Amniotic epithelial cell (primary cell): ENCODE measurements at places on chromosomes 16 and 17.
A peak's percentile ranks its signal among the peaks of the same experiment; 100 is the strongest.

- no peak for DNase-seq
These were observed 16.8 kb downstream of the LASP1 start for GRCh38 chr17:38886643-38887010.

DNA sequence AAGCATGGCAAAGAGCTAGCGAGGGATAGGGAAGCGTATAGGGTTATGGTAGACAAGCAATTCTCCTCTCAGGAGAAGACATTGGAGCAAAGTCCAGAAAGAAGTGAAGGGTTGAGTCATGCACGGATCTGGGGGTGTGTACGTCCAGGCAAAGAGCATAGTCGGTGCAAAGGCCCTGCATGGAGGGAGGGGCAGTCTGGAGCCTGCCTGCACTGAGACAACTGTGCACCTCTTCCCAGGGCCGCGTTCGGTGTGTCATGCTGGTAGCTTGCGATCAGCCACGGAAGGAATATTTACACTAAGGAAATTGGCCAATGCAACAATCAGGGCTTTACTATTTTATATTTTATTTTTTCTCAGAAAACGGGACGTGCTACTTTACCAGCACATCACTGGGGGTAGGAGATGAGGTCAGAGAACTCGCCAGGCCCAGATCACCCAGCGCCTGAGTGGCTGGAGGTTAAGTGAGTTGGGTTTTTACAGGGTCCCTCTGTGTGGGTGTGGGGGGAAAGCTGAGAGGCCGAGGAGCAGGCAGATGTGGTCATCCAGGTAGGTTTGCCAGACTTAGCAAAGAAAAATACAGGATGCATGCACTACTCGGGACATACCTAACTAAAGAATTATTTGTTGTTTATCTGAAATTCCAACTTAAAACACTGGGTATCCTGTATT, 6.7 kb upstream of the B9D1 start:
- DNase-seq, result no peak

DNA sequence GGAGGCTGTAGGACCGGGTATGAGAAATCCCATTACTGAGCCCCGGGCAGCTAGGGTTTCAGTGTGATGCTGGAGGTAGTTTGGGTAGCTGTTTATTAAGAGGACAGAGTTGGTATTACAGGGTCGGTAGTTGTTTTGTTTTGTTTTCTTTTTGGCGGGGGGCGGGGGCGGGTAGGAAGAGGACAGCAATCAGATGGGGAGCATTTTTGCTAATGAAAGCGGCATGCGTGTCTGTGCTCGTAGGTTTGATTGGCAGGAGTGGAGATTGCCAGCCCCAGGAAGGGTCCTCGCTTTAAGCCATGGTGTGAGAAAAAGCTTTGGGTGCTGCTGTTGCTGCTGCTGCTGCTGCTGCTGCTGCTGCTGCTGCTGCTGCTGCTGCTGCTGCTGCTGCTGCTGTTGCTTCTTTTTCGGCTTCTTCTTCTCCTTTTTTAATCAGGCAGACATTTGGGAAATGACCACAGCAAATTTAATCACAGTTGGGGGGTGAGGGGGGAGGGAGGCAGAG, 498.5 kb upstream of the ZFHX3 start:
- no peak for DNase-seq

DNA sequence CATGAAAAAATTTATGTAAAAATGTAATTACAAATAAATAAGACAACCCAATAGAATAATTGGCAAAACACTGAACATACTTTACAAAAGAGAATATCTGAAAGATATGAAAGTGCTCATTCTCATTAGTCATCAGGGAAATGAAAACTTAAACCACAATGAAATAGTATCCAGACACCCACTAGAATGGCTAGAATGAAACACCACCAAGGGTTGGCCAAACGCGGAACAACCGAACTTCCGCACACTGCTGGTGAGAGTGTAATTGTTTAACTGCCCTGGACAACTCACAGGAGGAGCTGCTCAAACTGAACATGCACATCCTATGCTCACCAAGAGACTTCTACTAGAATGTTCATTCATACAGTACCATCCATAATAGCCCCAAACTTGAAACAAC, 5.8 kb upstream of the ZDHHC7 start:
- DNase-seq, result no peak

- no peak for DNase-seq
These were observed 35.5 kb downstream of the DNAH17 start for GRCh38 chr17:78541488-78542206.

DNA sequence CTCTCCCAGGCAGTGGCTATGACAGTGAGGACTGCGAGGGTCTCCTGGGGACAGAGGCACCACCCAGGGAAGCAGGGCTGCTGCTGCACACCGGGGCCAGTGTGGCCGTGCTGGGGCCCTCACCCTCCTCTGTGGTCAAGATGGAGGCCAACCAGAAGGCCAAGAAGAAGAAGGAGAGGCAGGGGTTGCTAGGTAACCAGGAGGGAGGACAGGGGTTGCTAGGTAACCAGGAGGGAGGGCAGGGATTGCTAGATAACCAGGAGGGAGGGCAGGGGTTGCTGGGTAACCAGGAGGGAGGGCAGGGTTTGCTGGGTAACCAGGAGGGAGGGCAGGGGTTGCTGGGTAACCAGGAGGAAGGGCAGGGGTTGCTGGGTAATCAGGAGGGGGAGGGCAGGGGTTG, 55.2 kb downstream of the ACTG1 start:
- no peak for DNase-seq

DNA sequence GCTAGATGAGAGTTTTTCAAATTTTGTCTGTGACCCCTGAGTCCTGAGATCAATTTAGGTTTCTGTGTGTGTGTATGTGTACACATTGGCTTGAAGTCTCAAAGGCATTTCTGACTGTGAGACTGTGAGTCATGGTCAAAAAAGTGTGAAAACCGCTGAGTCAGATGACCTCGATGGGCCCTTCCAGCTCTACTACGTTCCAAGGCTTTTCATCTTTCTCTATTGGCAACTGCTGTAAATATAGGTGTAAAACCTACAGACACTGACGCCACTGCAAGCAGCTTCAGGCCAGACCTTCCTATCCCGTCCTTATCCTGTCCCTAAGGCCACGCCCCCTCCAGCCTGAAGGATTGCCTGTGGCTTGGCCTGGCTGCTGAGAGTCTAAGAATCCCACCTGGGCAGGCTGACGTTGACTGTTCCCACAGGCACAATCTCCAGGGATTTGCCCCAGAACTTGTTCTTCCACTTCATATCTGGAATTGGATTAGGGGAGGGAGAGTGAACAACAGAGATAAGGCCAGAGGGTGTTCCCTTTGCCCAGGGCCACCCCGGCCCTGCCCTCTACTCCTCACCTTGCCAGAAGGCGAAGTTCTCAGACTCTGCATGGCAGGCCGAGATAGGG, 11.3 kb downstream of the OSBPL7 start:
- peak; percentile 86 for DNase-seq

- no peak for DNase-seq
These were observed 30.5 kb downstream of the KSR1 start for GRCh38 chr17:27486741-27487140.

DNA sequence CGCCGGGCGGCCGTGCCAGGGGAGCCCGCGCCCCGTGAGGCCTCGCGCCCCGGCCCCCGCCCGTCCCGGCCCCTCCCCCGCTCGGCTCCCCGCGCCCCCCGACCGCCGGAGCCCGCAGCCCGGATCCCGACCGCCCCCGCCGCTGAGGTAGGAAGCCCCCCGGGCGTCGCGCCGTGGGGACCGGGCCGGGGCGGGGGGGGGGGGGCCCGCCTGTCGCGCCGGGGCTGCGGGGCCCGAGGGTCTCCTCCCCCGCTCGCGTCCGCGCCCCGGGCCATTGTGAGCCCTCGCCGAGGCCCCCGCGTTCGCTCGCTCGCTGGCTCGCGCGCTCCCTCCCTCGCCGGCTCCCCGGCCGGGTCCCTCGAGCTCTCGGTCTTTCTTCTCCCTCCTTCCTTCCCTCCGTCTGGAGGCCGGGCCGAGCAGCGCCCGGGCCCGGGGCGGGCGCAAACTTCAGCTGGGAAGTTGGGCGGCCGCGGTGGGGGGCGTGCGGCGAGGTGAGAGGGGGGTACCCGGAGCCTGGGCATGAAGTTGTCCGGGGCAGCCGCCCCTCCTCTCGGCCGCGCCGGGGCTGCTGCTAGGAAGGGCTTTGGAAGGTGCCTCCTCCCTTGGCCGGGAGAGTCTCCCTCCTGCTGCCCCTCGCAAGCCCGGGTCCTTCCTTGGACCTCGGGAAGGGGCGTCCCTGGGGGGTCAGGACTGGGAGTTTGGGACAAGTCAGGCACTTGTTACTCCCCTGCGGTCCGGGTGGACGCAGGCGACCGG, 419 bp downstream of the GLIS2 start:
- no peak for DNase-seq

GRCh38 chr17:75830164-75831031, 13.8 kb downstream of the UNC13D start:
- DNase-seq, result no peak

DNA sequence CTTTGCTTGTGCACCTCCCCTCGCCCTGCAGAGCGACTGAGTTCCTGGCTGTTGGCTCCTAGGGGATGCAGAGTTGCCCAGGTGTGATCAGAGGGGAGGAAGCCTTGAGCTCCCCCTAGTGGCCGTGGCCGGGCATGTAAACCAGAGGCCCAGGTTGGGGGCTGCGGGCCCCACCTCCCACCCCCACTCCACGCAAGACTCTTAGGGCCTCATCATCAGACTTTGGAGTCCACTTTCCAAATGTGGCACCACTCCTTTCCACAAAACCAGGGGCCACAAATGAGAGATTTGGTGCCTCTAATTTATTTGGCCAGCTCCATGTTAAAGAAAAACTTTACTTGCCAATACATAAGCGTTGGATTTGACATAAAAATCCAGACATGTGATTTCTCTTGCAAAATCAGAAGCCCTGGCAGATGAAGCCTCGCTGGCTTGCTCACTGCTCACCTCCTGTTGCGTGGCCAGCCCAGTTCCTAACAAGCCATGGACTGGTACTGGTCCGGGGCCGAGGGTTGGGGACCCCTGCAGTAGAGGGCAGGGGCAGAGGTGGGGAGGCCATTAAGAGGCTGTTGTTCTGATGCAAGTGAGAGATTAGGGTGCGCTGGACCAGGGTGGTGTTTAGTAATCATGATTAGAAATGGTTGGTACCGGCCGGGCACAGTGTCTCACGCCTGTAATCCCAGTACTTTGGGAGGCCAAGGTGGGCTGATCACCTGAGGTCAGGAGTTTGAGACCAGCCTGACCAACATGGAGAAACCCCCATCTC, 28.7 kb upstream of the GAS7 start:
- DNase-seq, result peak; percentile 33

DNA sequence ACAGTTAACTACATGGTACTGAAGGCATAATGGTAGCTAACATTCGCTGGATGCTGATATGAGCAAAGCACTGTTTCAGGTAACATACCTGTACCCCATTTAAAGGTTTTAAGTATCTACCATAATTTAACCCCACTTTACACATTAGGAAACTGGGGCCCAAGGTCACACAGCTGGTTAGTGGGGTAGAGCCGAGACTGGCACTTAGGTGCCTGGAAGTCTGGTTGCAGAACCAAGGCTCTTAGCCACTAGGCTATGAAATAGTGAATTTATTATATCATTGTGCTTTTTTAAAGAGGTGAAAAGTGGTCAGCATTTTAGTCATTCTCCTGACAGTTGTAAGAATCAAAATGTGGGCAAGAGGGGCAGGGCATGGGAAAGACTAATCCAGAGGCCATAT, 25.2 kb downstream of the SIAH1 start:
- DNase-seq, result no peak

GRCh38 chr16:13864689-13865088, 55.3 kb upstream of the ERCC4 start:
- DNase-seq, result no peak

- DNase-seq, result no peak
These were observed 1.4 kb downstream of the KIAA0753 start for GRCh38 chr17:6639014-6639585.

DNA sequence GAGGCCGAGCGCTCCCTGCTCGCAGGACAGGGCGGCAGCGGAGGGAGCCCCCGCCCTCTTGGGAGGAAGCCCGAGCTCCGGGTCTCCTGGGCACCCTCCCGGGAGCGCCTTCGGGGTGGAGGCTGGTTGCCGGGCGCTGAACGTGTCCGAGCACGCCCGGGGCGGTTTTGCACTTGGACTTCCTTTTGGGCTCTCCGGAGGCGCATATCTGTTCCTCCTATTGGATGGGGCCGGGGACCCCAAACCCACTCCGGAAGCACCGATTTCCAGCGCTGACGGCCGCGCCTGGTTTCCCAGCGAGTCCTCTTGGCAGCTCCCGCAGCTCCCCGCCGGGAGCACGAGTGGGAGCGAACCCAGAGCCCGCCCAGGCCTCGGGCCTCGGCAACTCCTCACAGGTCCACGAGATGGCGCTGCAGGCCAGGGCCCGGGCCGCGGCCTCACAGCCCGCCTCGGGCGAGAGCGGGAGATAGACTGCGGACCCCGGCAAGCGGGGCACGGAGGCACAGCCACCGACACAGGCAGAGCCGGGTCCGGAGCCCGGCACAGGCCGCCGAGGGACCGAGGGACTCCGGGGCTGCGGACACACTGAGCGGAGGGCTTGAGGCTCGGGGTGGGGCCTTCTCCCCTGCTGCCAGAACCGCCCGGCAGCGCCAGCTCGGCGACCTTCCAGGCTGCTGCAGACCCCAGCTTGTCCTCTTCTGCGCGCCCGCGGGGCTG, 12.7 kb downstream of the TBX2 start:
- DNase-seq, result peak; percentile 72

- DNase-seq, result no peak
These were observed 28.9 kb downstream of the ABCA9 start for GRCh38 chr17:69031839-69032238.

DNA sequence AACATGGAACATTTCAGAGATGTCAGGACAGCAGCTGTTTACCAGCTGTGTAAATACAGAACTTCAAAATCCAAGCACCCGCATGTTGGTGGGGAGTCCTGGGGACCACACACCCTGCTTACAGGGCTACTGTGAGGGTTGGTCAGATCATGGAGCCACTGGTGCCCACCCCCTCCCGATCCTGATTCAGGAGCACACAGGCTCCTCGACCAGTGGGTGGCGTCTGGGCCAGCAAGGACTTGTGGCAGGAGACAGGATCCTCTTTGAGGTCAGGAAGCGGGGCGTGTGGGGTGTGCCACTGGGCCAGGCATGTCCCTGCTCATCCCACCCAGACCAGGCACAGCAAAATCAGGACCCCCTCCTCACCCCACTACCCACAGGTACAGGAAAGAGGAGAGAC, 83.6 kb downstream of the SDK2 start:
- DNase-seq, result no peak
